Activated T-cell treated with anti-CD3 and anti-CD28 coated beads, Interleukin-2, amount 50 U/mL, for 1 hour (primary cell): ENCODE measurements at places on chromosomes 16 and 17.
A peak's percentile ranks its signal among the peaks of the same experiment; 100 is the strongest.

DNA sequence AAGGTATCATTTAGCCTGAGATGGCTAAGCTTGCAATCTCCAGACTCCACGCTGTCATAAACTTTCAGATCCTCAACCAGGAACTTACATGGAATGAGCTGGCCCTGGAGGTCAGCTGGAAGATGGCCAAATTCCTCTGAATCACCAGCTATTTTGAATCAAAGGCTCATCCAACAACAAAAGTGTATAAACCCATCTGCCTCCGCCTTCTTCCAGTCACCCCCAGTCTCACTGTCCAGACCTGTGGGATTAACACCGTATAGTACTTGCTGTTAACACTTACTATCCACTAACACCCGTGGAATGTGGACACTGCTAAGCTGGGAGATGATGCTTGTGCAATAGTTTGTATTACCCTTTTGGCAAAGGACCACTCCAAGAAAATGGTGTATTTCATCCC lies 1.9 kb upstream of the LCMT1 start:
- no peak for DNase-seq

- no peak for DNase-seq
These were observed 31.1 kb upstream of the CPNE2 start for GRCh38 chr16:57061084-57061905.

GRCh38 chr16:56119133-56119532 lies 72.2 kb upstream of the GNAO1 start:
- DNase-seq: no peak

DNA sequence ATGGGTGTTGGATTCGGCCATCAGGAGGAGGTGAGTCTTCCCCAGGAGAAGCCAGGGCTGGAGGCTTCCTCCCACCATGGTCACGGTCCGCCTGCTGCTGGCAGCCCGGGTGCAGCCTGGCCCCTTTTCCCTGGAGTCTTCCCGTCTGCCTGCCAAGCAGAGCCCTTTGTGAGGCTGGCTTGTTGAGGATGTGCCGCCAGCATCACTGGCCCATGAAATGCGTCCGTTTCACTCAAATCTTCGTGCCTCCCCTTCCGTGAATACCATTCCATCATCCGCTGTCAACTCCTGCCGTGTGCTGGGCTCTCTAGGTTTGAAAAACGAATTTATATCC lies 9.6 kb downstream of the VPS4A start:
- DNase-seq: no peak

DNA sequence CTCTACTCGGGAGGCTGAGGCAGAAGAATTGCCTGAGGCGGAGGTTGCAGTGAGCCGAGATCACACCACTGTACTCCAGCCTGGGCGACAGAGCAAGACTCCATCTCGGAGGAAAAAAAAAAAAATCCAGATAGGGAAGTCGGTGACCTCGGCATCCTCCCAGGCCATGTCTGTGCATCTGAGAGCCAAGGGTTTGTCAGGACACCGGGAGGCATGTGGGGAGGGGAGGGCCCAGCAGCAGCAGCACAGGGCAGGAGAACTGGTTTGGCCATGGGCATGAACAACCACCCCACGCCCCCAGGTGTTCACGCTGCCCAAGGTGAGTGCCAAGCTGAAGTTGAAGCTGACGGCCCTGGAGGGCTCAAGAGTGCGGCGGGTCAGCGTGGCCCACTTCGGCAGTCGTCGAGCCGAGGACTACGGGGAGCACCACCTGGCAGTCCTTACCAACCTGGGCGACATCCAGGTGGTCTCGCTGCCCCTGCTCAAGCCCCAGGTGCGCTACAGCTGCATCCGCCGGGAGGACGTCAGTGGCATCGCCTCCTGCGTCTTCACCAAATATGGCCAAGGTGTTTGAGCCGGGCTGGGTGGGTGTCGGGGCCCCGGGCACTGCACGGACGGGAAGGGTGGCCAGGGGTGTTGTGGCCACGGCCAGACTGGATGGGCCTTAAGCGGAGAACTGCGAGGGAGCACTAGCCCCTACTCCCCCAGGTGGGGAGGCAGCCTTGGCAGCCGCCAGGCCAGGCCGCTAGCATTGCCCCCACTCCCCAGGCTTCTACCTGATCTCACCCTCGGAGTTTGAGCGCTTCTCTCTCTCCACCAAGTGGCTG lies 14.7 kb upstream of the MYO15B start:
- DNase-seq: no peak

- DNase-seq: peak; percentile 37
These were observed 1.8 kb downstream of the SOCS1 start for GRCh38 chr16:11253995-11254912.

GRCh38 chr17:38428643-38429371 lies 543 bp downstream of the ARHGAP23 start:
- no peak for DNase-seq

GRCh38 chr16:31134625-31135534 lies 647 bp downstream of the PRSS8 start:
- no peak for DNase-seq

- no peak for DNase-seq
These were observed 89.9 kb upstream of the CIBAR2 start for GRCh38 chr16:85202051-85202601.

DNA sequence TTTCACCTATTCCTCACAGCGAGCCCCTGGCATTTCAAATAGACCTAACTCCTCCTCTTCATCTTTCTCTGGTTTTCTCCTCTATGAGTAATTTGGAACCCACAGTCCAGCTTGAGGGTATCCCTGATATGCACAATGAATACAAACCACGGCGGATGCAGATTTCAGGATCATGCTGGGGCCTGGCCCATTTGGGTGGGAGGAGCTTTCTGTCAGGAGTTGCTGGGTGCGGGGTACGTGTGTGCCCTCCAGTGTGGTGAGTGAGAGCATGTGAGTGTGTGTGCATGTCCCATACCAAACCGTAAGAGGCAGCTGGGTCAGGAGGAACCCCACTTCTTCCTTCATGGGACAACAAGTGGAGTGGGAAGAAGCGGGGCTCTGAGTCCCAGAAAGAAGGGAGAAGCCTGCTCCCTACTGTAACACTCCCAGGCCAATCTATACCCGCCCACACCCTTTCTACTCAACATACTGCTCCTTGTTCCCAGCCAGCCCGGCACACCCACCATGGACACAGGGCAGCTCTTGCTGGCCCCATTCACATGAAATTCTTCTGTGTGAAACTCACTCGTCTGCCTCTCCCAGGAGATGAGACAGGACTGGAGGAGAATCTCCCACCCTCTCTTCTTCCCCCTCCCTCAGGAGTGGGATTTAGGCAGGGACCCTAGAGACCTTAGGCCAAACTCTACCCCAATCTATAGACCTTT lies 18.4 kb downstream of the CNTNAP1 start:
- DNase-seq: no peak

DNA sequence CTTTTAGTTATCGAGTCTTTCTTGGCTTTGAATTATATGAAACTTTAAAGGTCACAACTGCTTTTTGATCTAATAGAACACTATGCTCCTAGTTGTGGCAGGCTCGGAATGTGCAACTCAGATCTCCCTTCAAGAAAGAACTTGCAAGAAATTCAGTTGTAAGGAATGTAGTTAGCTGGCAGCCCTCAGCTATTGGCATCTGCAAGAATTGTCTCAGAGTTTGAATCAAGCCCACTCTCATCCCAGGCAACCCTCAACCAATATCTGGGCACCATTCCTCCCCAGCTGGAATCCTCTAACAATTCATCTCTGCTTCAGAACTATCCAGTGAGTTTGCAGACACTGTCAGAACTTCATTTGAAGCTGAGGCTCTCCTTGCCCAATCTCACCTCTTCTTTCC lies 447.2 kb downstream of the KIF2B start:
- no peak for DNase-seq

DNA sequence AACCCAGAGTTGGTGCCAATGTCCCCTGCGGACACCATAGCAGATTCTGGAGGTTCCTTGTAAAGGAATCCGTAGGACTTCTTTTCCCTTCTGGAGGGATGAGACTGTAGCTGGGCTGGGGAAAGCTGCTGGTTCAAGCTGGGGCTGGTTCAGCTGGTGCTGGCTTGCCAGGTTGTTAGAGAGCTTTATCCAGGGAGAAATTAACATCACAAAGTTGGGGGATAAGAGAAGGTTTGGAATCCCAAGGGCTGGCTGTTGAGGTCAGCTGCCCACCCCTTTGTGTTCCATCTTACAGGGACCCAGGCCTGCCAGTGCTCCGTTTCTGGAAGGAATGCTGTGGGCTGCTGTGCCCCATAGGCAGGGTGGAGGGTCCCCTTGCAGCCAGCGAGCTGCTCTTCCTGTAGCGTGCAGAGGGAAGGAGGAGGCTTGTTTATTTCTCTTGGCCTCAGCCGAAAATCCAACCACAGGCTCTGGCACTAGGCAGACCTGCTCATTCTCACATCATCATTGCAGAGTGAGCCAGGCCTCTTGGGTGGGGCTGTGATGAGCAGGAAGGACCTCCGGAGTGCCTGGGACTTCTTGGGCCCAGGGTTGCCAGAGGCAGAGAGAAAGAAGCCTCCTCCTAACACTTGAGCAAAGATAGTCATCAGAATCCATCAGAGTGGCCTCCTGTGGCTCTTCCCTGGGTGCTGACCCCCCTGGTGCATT lies 251.1 kb downstream of the SEC14L1 start:
- no peak for DNase-seq

DNA sequence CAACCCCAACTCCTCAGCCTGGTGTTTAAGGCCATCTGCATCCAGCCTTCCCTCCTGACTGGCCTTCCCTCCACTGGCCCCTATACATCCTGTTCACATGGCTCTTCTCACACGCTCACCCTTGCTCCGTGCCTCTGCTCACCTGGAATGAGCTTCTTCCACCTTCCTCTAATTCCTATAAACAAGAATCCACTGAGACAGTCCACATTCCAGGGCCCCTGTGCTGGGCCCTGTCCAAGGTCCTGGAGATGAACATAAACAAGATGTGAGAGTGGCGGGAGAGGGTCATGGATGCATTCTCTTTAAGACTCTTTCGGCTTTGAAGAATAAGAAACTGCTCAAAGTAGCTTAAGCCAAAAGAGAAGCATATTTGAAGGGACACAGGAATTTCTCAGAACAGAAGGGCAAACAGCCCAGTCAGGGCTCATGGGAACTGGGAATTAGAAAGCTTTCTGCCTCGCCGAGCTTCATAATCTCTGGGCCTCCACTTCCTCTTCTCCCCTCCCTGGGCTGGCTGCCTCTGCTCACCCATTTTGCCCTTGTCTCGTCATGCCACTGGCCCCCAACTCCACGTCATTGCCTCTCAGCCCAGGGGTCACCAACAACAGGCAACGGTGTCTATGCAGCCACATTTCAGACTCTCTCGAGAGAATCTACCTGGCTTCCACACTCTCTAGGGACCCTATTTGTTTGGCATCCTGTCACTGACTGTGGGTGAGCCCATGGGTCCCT lies 13.5 kb downstream of the SPPL2C start:
- DNase-seq: no peak

- no peak for DNase-seq
These were observed 486 bp upstream of the PLLP start for GRCh38 chr16:57284952-57285363.

DNA sequence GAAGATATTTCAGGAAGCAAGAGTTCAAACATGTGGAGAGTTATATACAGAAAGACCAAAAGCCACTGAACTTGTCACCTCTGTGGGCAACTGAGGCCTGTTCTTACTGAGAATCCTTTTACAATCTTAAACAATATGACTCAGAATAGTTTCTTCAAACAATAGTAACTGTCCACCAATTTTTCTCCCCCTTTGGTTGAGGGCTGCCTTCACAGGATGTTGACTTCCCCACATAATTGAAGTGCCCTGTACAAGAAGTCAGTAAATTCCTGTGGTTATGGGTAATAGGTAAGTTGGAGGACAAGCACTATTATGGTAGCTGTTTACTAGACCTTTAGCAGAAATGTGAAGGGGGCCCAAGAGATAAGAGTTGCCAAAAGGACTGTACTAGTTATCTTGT lies 215.8 kb downstream of the CDH8 start:
- DNase-seq: no peak

GRCh38 chr16:17571499-17572093 lies 100.8 kb upstream of the XYLT1 start:
- DNase-seq: no peak

DNA sequence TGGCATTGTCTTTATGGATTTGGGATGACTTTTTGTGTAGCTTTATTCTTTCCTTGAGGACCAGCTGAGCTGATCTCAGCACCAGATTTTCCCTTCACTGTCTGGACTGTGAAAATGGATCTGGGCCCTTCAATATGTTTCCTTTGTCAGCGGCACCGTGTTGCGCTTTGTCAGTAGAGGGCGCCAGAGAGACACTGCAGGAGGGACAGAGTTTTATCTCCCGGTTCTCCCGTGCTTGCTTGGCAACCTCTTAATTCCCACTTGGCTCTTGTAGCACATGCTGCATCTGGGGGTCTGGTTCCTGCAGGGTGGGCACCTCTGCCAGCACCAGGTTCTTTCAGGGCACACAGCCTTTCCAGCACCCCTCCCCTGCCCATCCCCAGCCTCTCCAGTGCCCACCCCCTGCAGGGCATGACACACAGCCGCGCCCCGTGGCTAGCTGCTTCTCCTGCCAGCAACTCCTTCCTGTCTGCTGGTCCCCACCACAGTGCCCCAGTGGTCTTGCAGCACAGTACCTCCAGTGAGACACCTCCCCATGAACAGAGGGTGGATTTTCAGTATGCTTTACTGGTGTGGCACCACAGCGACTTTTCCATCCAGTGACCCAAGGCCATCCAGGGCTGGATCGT lies 19.6 kb downstream of the OR1D5 start:
- no peak for DNase-seq

- DNase-seq: no peak
These were observed 19.0 kb downstream of the BANP start for GRCh38 chr16:87970186-87970585.

DNA sequence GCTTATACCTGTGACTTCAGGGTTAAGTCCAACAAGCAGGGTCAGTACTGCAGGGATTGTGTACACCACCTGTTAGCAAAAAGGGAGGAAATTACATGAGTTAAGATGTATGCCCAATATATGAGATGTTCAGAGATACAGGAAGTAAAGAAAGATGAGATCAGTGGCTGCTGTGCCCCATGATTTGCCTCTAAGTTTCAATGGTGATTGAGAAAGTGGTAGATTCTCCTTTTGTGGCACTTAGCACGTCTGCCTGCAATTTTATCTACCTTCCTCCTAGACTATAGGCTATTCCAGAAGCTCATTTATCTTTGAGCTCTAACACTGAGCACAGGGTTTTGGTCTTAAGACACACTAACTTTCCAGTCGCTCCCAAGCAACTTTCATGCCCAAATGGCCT lies 3.6 kb downstream of the TMEM220 start:
- no peak for DNase-seq

DNA sequence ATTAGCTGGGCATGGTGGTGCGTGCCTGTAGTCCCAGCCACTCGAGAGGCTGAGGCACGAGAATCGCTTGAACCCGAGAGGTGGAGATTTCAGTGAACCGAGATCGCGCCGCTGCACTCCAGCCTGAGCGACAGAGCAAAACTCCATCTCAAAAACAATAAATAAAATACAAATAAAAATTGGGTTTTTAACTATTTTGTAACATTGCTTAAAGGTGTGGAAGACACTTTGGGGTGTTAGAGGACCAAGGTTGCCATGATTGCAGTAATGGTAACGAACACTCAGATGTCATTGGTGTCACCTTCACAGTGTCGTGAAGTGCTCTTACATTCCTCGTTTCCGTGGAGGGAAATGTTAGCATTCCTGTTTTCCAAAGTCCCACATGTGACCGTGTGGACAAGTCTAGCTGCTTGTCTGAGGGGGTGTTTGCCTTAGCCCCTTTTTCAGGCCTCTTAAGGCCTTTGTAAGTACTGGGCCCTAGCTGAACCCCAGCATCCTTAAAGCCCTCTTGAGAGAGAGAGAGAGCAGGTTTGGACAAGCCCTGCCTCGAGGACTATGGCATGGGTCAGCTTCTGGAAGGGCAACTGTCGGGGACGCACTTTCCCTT lies 8.6 kb downstream of the C16orf96 start:
- DNase-seq: no peak

- DNase-seq: no peak
These were observed 23.7 kb downstream of the ARHGAP23 start for GRCh38 chr17:38451840-38452529.

GRCh38 chr16:58465817-58466216 lies 34.1 kb upstream of the NDRG4 start:
- no peak for DNase-seq
